ENCODE measurements at places on chromosomes 7 and 10. TPM values are rescaled to one million over a fixed set of nuclear protein-coding genes. Genes with fewer than 3 reads are reported as not detected.

GBF1 gene
- polyA plus RNA-seq: 8.8 TPM

FAM221A gene
- 4.8 TPM for polyA plus RNA-seq

CTAGE4 gene
- not detected for polyA plus RNA-seq

PDE1C gene
- polyA plus RNA-seq: not detected

TLL2 gene
- polyA plus RNA-seq: not detected
